ENCODE measurements at places on chromosomes 11 and 22. TPM values are rescaled to one million over a fixed set of nuclear protein-coding genes. Genes with fewer than 3 reads are reported as not detected.

DBX1 gene
- total RNA-seq, result not detected

PLEKHB1 gene
- total RNA-seq, result not detected

AQP11 gene
- total RNA-seq, result 0.27 TPM

OR52I1 gene
- not detected for total RNA-seq

TIMP3 gene
- 44.9 TPM for total RNA-seq

ISX gene
- total RNA-seq, result not detected

KBTBD3 gene
- 2.9 TPM for total RNA-seq

LMO2 gene
- total RNA-seq, result 0.66 TPM

TEX54 gene
- not detected for total RNA-seq

KCNC1 gene
- not detected for total RNA-seq

TCN2 gene
- 1.4 TPM for total RNA-seq

- H3K27me3 ChIP-seq, result no peaks in the 10 kb centered on the region
- no peak for DNase-seq
- no peaks in the 10 kb centered on the region for H3K36me3 ChIP-seq
- H3K4me1 ChIP-seq, result peaks cover 20% of the 10 kb centered on the region
- no peak overlapping the region for H3K4me3 ChIP-seq
Observed at GRCh38 chr11:27914080-27914479, 193.9 kb downstream of the KIF18A start.

GRCh38 chr11:78277314-78277994 is 88.7 kb downstream of the USP35 start:
- no peaks in the 10 kb centered on the region for H3K27me3 ChIP-seq
- DNase-seq, result no peak

GRCh38 chr22:40898850-40899357 is 37.0 kb upstream of the DNAJB7 start:
- peaks cover 42% of the 10 kb centered on the region for H3K36me3 ChIP-seq
- H3K27me3 ChIP-seq, result no peaks in the 10 kb centered on the region
- peak; percentile 53 for DNase-seq

GRCh38 chr11:46149342-46149741 is 28.1 kb upstream of the PHF21A start:
- DNase-seq, result no peak
- no peaks in the 10 kb centered on the region for H3K36me3 ChIP-seq
- no peak overlapping the region for H3K27ac ChIP-seq

DNA sequence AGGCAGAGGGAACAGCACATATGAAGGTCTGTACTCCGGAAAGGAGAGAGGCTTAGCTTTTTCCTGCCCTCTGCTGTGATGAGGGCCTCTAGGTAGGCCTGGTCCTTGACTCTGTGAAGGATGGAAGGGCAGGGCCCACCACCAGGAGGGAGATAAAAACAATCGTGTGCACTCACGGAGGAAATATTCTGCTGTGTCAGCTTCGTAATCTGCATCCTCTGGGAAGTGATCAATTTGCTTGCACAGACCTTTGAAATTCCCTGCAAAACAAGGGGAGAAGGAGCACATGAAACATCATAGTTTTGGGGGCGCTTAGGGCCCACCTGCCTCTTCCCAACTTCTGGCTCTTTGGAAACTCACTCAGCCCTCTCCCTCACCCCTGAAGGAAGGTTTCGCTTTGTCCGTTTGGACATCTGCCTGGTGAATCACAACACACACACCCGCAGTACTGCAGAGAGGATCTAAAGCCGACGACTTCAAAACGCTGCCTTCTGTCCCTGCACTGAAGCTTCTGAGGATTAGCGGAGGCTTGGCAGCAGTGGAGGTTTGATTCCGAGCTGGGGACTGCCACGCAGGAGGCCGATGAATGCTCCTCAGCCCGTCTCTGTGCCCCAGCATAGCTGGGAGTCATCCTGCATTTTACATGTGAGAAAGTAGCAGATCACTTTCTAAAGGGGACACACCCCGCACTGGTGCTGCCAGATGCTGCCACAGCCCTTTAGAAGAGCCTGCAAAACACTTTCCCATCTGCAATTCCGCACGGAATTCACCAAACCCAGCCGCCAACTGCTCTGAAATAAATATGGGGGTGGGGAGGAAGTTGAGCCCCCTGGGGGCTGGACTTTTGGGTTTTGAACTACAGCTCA is 58.6 kb upstream of the EIF3D start:
- H3K4me3 ChIP-seq, result peak overlapping the region; percentile 12
- peaks cover 30% of the 10 kb centered on the region for H3K4me1 ChIP-seq
- peak; percentile 27 for DNase-seq
- H3K36me3 ChIP-seq, result no peaks in the 10 kb centered on the region
- peaks cover 29% of the 10 kb centered on the region for H3K27me3 ChIP-seq

- no peaks in the 10 kb centered on the region for H3K27me3 ChIP-seq
- H3K4me1 ChIP-seq, result no peaks in the 10 kb centered on the region
- peak; percentile 22 for DNase-seq
- no peak overlapping the region for H3K4me3 ChIP-seq
Observed at GRCh38 chr11:92149996-92150395, 74.6 kb upstream of the FAT3 start.

DNA sequence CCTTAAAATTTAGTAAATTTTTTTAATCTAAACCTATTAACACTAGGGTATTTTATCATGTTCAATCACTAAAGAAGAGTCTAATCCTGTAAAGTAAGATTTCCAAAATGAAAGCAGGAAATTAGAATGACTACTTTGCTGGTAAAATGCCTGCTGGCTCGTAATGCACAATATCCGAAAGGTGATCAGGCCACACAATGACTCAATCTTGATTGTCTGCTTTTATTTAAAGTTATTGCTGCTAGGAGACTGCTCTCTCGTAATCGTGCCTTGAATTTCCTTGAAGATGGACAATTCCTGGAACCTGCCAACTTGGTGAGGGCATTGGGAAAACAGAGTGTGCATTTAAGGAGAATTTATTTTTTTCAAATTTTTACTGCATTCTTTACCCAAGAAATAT is 1786.5 kb upstream of the RAG2 start:
- no peaks in the 10 kb centered on the region for H3K4me1 ChIP-seq
- no peaks in the 10 kb centered on the region for H3K36me3 ChIP-seq
- H3K4me3 ChIP-seq, result no peak overlapping the region
- H3K27ac ChIP-seq, result peak overlapping the region; percentile 31
- H3K27me3 ChIP-seq, result no peaks in the 10 kb centered on the region
- peak; percentile 63 for DNase-seq

GRCh38 chr11:132022733-132023478 is 652.5 kb downstream of the NTM start:
- H3K4me3 ChIP-seq, result no peak overlapping the region
- DNase-seq, result no peak
- H3K27ac ChIP-seq, result no peak overlapping the region
- H3K36me3 ChIP-seq, result no peaks in the 10 kb centered on the region
- H3K4me1 ChIP-seq, result no peaks in the 10 kb centered on the region

DNA sequence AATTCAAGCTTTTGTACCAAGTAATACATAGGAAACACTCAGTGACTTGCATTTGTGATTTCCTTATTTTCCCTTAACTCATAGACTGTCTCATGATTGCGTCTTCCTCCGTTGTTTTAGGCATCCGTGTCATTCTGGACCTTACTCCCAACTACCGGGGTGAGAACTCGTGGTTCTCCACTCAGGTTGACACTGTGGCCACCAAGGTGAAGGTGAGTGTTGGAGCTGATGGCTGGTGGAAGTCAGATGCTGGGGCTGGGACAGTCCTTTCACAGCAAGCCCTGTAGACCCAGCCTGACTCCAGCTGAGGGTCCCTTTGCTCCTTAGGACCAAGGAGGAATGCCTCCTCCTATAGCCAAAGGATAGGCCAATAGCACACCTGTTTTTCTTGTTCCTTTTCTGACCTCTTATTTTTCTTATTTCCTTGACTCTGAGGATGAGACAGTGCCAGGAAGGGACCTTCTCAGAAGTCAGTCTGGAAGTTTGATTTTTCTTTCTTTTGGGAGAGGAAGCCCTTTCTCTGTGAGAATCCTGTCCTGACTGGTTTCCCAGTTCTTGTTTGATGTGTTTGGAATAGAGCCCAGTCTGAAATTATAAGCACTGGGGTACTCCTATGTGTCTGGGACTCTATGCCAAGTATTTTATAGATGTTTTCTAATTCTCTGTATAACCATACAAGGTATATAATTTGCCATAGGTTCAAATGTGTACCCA is 2.2 kb downstream of the SLC3A2 start:
- H3K4me3 ChIP-seq, result peak overlapping the region; percentile 100
- peaks cover 77% of the 10 kb centered on the region for H3K36me3 ChIP-seq
- peaks cover 41% of the 10 kb centered on the region for H3K4me1 ChIP-seq
- H3K27me3 ChIP-seq, result no peaks in the 10 kb centered on the region
- DNase-seq, result no peak

- H3K36me3 ChIP-seq, result no peaks in the 10 kb centered on the region
- H3K4me1 ChIP-seq, result peaks cover 20% of the 10 kb centered on the region
- H3K27ac ChIP-seq, result no peak overlapping the region
- no peaks in the 10 kb centered on the region for H3K27me3 ChIP-seq
- no peak for DNase-seq
Observed at GRCh38 chr11:46105134-46105628, 16.1 kb downstream of the PHF21A start.

DNA sequence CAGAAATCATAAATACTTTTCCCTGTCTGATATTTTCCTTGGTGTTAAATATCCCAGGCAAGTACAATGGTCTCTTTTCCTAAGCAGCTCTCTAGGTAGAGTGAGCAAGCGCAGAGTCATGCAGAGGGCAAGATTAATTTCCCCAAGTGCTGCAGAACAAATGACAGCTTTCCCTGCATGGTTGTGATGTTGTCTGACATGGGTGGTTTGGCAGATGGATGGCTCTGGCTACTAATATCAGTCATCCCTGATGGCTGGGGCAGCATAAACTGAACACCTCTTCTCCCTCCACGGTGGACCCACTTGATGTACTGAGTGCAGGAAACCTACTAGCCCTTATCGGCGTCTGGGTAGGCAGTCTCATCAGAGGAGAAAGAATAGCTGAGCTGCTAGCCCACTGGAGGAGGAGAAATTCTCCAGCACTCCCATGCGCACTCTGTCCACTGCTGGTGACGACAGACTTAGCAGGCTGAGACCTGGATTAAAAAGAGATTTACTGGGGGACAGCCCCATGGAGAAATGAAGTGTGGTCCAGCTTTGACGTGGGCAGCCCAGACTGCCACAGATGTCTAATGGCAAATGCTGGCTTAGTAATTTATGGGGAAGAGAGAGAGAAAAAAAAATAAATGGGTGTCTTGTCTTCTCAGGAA is 202.9 kb downstream of the DBX1 start:
- H3K27ac ChIP-seq, result no peak overlapping the region
- peaks cover 16% of the 10 kb centered on the region for H3K36me3 ChIP-seq
- H3K4me3 ChIP-seq, result no peak overlapping the region
- no peaks in the 10 kb centered on the region for H3K27me3 ChIP-seq

- DNase-seq, result no peak
- H3K36me3 ChIP-seq, result peaks cover 78% of the 10 kb centered on the region
- peak overlapping the region; percentile 91 for H3K27ac ChIP-seq
- H3K4me3 ChIP-seq, result peak overlapping the region; percentile 33
- peaks cover 15% of the 10 kb centered on the region for H3K4me1 ChIP-seq
Observed at GRCh38 chr22:31647066-31647465, 14.9 kb downstream of the PISD start.

DNA sequence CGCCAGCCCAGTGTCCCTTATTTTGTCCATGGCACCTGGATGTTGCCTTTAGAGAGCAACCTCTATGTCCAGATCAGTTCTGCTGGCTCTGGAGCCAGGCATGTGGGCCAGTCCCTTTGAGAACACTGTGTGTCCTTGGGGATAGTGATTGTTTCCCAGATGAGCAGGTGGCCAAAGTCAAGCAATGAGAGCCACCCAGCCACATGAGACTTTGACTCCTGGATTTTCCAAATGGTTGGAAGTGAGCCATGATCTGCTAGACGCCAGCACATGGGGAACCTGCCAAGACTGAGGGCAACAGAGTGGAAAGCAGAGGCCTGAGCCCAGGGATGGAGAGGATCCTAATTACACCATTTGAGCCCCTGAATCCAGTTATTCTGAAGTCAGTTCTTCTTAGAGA is 479.8 kb downstream of the OPCML start:
- H3K36me3 ChIP-seq, result no peaks in the 10 kb centered on the region
- no peaks in the 10 kb centered on the region for H3K4me1 ChIP-seq
- H3K4me3 ChIP-seq, result no peak overlapping the region
- no peak overlapping the region for H3K27ac ChIP-seq
- no peak for DNase-seq

DNA sequence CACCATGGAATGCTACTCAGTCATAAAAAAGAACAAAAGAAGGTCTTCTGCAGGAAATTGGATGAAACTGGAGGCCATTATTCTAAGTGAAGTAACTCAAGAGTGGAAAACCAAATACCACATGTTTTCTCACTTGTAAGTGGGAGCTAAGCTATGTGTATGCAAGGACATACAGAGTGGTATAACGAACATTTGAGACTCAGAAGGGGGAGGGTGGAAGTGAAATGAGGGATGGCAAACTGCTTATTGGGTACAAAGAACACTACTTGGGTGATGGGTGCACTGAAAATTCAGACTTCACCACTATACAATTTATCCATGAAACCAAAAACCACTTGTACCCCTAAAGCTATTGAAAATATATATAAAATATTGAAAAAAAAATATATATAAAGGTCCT is 13.4 kb upstream of the CAT start:
- DNase-seq, result no peak
- no peak overlapping the region for H3K27ac ChIP-seq
- H3K36me3 ChIP-seq, result no peaks in the 10 kb centered on the region
- no peaks in the 10 kb centered on the region for H3K27me3 ChIP-seq
- peaks cover 6% of the 10 kb centered on the region for H3K4me1 ChIP-seq

- H3K36me3 ChIP-seq, result peaks cover 6% of the 10 kb centered on the region
- H3K27ac ChIP-seq, result no peak overlapping the region
- no peaks in the 10 kb centered on the region for H3K4me1 ChIP-seq
Observed at GRCh38 chr22:44031158-44031952, 7.3 kb downstream of the PARVB start.

GRCh38 chr11:1303973-1304372 is 5.5 kb downstream of the TOLLIP start:
- DNase-seq, result no peak
- H3K4me3 ChIP-seq, result no peak overlapping the region
- peaks cover 6% of the 10 kb centered on the region for H3K36me3 ChIP-seq
- H3K4me1 ChIP-seq, result peaks cover 2% of the 10 kb centered on the region
- H3K27me3 ChIP-seq, result no peaks in the 10 kb centered on the region

DNA sequence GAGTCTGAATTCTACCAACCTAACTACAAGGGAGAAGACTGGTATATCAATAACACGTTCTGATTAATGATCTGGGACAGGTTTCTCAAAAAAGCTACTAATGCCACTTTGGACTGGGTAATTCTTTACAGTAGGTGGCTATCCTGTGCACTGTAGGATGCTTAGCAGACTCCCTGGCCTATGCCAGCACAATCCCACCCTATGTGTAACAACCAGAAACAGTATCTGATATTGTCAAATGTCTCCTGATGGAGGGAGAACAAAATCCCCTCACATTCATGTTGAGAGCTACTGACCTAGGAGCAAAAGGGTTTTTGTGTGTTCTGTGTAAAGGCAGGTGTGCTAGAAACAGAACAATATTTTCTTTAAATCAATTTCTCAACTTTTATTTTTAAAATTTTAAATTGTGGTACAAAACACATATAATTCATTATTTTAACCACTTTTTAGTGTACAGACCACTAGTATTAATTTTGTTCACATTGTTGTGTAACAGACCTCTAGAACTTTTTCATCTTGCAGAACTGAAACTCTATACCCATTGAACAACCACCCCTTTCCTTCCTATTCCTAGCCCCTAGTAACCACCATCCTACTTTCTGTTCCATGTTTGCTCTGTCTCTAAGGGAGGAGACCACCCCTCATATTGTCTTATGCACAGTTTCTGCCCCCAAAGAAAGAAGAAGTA is 2.1 kb upstream of the MS4A6A start:
- no peaks in the 10 kb centered on the region for H3K27me3 ChIP-seq
- no peak for DNase-seq
- peaks cover 8% of the 10 kb centered on the region for H3K4me1 ChIP-seq

GRCh38 chr11:86955111-86955360 is 159 bp downstream of the FZD4 start:
- no peaks in the 10 kb centered on the region for H3K36me3 ChIP-seq
- peak overlapping the region; percentile 99 for H3K4me3 ChIP-seq
- DNase-seq, result peak; percentile 4
- peak overlapping the region; percentile 84 for H3K27ac ChIP-seq
- H3K4me1 ChIP-seq, result peaks cover 13% of the 10 kb centered on the region

Data from MCF 10A (cell line).